ENCODE measurements at places on chromosomes 6 and 20. TPM values are rescaled to one million over a fixed set of nuclear protein-coding genes. Genes with fewer than 3 reads are reported as not detected.
A peak's percentile ranks its signal among the peaks of the same experiment; 100 is the strongest.

C6orf15 gene
- not detected for total RNA-seq

DNA sequence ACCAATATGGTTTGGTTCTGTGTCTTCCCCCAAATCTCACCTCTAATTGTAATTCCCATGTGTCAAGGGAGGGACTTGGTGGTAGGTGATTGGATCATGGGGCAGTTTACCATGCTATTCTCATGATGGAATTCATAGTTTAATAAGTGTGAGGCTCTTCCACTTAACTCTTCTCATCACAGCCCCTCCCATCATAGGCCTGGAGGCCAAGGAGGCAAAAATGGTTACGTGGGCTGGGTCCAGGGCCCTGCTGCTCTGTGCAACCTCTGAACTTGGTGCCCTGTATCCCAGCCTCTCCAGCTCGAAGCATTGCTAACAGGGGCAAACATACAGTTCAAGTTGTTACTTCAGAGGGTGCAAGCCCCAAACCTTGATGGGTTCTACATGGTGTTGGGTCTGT lies 232.7 kb downstream of the ADGRG6 start:
- DNase-seq = no peak
- no peak overlapping the region for H3K4me3 ChIP-seq
- H3K27me3 ChIP-seq = no peaks in the 10 kb centered on the region
- H3K36me3 ChIP-seq = no peaks in the 10 kb centered on the region

- H3K4me3 ChIP-seq = peak within 1 kb of the TSS; percentile 28
- peak; percentile 1 for DNase-seq
- H3K27me3 ChIP-seq = peaks cover 23% of the 10 kb centered on the region
- no peaks in the 10 kb centered on the region for H3K36me3 ChIP-seq
Measured at GRCh38 chr20:5316188-5317158, at the start of gene PROKR2. TSS of gene PROKR2 (minus strand) at chr20:5316954. CDS start at chr20:5314369, 2,585 bp downstream.

KCNQ5 gene
- 2.3 TPM for total RNA-seq

GRCh38 chr6:163944897-163945296 lies 530.4 kb downstream of the QKI start:
- H3K4me1 ChIP-seq = no peaks in the 10 kb centered on the region
- H3K27me3 ChIP-seq = no peaks in the 10 kb centered on the region
- H3K4me3 ChIP-seq = no peak overlapping the region
- no peaks in the 10 kb centered on the region for H3K36me3 ChIP-seq
- DNase-seq = no peak

SLC32A1 gene
- not detected for total RNA-seq

EXOC2 gene
- 23.2 TPM for total RNA-seq

GRCh38 chr6:108632441-108632840 lies 71.7 kb downstream of the FOXO3 start:
- no peaks in the 10 kb centered on the region for H3K36me3 ChIP-seq
- H3K4me3 ChIP-seq = no peak overlapping the region
- no peaks in the 10 kb centered on the region for H3K4me1 ChIP-seq
- H3K27me3 ChIP-seq = no peaks in the 10 kb centered on the region
- H3K27ac ChIP-seq = no peak overlapping the region

GRCh38 chr6:1475174-1475573 lies 85.8 kb downstream of the FOXF2 start:
- no peak overlapping the region for H3K27ac ChIP-seq
- H3K4me1 ChIP-seq = peaks cover 7% of the 10 kb centered on the region
- H3K36me3 ChIP-seq = no peaks in the 10 kb centered on the region
- H3K27me3 ChIP-seq = no peaks in the 10 kb centered on the region
- no peak for DNase-seq

CD24 gene
- total RNA-seq = 158 TPM

OR2J3 gene
- not detected for total RNA-seq

Data from left lung (tissue), 14 donors.